PC-3 (cell line): ENCODE measurements at places on chromosomes 1 and 21. TPM values are rescaled to one million over a fixed set of nuclear protein-coding genes. Genes with fewer than 3 reads are reported as not detected.

DNA sequence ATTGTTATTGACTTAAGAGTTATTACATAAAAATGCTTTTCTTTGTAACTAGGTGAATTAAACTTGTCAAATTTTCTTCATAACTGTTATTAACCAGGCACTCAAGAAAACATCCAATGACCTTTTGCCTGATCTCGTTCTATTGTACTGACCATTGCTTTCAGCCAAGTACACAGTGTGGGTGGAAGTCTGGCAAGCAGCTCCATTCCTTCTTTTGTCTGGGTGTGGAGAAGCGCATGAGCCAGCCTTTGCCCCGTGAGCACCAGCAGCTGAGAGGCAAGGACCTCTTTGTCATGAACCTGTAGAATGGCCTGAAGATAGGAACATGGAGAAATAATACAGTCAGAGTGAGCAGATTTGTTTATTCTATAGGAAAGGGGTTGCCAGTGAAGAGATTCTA lies 57.5 kb downstream of the IARS2 start:
- DNase-seq: no peak

DNA sequence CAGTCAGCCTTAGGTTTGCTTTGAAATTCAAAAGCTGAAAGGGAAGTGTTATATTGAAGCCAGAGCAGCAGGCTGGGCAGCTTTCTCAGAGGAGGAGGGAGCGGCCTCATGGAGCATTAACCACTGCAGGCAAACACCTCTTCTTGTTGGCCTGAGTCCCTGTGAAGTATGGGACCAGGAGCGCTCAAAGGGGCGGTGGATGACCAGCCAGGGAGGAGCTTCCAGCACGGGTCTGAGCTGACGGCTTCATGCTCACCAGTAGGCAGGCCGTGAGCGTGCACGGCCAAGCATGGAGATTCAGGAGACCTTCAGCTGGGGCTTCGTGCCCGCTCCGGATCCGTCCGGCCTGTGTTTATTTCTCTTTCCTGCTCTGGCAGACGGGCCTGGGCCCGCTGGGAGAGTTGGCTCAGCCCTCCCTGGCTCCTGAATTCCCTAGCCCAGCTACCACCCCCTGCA lies 245.2 kb downstream of the TRABD2B start:
- no peak for DNase-seq

- DNase-seq: no peak
These were observed 39.2 kb downstream of the MAB21L3 start for GRCh38 chr1:116150368-116150767.

- peak; percentile 86 for DNase-seq
These were observed 59.8 kb upstream of the MORC3 start for GRCh38 chr21:36260030-36260787.

GRCh38 chr1:168328731-168329364 lies 48.2 kb downstream of the TBX19 start:
- no peak for DNase-seq

- peak; percentile 94 for DNase-seq
These were observed at the start of gene CPT2 for GRCh38 chr1:53196485-53197290. TSS of gene CPT2 (plus strand) at chr1:53196824. CDS start at chr1:53196944, 120 bp downstream.

DNA sequence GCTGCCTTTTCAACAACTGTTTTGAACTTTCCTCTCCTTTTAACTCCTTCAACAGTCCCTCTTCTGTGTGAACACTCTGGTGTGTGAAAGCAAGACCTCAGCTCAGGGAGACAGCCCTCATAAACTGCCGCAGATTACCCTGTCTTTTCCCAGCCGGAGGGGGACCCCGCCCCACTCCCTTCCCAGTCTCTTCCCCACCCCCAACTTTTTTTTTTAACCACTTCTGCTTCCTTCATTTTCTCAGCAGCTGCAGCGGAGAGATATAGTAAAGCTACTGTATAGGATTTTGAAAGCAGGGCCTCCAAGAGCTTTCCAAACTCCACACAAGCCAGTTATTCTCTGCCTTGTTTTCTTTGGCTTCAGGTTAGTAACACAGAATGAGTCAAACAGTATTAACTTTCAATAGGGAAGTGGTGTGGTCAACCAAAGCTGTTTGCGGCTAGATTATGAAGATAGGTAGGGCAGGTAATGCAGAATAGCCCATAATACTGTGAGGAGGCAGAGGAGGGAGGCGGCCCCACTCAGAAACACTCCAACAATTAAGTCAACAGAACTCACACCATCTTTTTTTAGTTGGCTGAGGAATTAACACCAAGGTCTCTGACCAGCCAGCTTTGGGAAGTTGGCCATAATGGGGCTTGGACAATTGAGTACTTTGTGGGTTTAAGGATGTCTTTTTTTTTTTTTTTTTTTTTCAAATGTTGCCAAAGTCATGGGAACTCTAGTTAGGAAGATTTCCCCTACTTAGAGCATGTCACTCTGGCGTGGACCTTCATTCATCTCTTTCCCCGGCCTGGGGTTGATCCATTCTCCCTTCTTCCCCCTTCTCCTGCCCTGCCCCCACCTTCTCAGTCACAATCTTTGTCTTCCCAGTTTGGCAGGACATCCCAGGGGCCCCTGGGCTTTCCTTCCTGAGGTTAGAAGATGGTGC lies 177.0 kb downstream of the CLIC6 start:
- DNase-seq: peak; percentile 95

DNA sequence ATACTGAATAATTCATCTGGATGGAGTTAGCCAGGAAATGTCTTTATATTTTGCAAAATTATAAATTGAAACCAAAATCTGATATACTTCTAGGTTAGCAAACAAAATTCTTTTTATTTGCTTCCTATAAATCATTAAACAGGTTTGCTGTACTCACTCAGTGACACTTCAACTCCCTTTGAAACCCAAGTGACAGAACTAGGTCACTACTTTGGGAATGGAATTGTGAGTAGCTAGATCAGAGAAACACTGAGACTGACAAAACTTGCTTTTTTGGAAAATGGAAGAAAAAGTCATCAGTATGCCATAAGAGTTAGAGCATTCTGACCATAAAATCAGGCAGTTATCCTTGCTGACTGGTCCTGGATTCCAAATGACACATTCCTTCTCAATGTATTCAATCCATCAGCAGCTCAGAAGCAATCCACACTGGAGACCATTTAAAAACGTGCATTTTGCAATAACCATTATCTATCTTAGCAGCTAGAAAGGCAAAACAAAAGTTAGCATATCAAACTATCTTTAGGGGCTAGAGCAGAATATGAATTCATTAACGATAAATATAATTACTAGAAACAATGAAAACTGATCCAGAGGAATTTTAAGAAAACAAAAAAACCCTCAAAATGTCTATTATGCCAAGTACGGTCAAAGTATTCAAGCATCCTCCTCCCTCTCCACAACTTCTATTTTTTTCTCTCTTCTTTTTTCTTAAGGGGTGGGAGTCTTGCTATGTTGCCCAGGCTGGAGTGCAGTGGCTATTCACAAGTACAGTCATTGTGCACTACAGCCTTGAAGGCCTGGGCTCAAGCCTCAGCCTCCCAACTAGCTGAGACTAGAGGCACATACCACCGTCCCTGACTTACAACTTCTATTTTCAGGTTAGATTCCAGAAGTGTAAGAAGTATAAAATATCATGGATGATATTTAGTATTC lies 60.1 kb downstream of the HNRNPR start:
- DNase-seq: peak; percentile 51

DNA sequence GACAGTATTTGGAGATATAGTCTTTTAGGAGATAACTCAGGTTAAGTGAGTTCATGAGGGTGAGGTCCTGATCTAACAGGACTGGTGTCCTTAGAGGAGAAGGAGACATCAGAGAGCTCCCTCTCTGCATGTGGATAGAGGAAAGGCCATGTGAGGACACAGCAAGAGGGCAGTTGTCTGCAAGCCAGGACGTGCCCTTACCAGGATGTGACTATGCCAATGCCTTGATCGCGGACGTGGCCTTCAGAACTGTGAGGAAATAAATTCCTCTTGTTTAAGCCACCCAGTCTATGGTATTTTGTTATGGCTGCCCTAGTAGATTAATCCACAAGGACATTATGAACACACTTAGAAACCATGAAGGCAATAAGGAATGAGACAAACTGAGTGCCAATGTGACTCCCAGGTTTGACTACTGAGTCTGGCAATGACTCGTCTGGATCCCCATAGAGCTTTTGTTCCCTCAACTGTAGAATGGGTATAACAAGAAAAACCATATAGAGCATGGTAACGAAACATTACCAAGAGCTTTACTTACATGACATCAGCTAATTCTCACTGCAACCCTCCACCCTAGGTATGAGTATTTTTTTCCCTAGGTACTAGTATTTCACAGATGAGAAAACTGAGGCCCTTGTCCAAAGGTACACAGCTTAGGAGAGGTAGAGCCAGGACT lies 6.5 kb downstream of the URB1 start:
- no peak for DNase-seq

DNA sequence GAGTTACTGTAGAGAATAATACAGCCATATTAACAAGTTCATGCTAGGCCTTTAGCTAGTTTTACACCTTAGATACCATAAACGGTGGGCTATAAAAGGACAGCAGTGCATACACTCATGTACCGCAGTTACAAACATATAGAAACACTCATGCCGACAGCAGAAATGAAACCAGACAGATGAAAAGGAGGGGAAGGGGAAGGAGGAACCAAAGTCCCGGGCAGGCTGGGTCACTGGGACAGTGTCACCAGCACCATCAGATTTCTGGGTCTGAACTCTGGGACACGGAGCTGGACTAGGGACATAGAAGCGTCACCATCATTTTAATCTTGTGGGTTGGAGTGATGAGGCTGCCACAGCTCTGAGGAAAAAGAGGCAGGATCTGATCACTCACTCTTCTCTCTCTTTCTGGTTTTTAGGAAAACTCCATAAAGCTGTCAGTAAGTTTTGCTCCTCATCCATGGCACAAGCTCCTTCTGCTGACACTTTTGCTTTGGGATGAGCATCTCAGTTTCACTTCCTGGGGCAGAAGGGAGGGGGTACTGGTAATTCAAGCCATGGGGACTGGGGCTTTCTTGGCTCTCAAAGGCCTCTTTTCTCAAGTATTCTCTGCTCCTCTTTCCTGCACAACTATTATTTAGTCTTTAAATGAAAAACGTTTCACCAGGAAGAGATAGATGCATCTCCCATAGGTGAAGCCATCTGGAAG lies 7.8 kb upstream of the ZNF691 start:
- no peak for DNase-seq

The KCNE1 gene
- total RNA-seq: 0.58 and 0.69 TPM in 2 replicates

The OPRD1 gene
- total RNA-seq: not detected in 2 replicates

The LRRC39 gene
- 0.84 and 0.86 TPM in 2 replicates for total RNA-seq

The CD247 gene
- total RNA-seq: 0.17 TPM in 1 of 2 replicates, not detected in the other

The DYNLT5 gene
- total RNA-seq: not detected in 2 replicates

The FALEC gene
- 0.73 TPM in 1 of 2 replicates, not detected in the other for total RNA-seq

The PLA2G2A gene
- total RNA-seq: not detected in 2 replicates

The SLC35F3 gene
- 17.7 and 19.3 TPM in 2 replicates for total RNA-seq
